ENCODE measurements at places on chromosomes 5 and 9. TPM values are rescaled to one million over a fixed set of nuclear protein-coding genes. Genes with fewer than 3 reads are reported as not detected.

PCDHGB3 gene
- 0.67 TPM for total RNA-seq

RASGRF2 gene
- 38.2 TPM for total RNA-seq

TSSK1B gene
- total RNA-seq, result not detected

LCP2 gene
- total RNA-seq, result 9.4 TPM

CFAP90 gene
- total RNA-seq, result not detected

SCAI gene
- total RNA-seq, result 4.5 TPM

LHX3 gene
- total RNA-seq, result not detected
